ENCODE measurements at places on chromosomes 2 and 18.

DNA sequence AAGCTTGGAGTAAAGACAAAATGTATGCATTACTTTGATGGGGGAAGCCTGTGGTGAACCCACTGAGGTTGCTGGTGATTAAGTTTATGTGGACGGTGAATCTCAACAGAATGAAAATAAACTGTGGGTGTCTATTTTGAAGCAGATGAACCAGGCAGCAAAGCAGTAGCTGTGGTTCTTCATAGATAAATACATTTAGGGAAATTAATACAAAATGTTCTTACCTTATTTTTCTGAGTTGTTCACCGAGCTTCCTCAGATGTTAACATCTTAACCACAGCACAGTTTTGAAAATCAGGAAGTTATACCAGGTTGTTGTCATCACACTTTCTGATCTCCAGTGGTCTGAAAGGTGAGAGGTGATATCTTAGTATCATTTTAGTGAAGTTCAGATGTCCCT lies 53.9 kb downstream of the NCK2 start:
- no peak for DNase-seq

- DNase-seq: peak; percentile 89
These were observed at the start of gene SFT2D3 for GRCh38 chr2:127701193-127701650. SFT2D3 (plus strand) TSS chr2:127701497; CDS start chr2:127701529, 32 bp downstream.

DNA sequence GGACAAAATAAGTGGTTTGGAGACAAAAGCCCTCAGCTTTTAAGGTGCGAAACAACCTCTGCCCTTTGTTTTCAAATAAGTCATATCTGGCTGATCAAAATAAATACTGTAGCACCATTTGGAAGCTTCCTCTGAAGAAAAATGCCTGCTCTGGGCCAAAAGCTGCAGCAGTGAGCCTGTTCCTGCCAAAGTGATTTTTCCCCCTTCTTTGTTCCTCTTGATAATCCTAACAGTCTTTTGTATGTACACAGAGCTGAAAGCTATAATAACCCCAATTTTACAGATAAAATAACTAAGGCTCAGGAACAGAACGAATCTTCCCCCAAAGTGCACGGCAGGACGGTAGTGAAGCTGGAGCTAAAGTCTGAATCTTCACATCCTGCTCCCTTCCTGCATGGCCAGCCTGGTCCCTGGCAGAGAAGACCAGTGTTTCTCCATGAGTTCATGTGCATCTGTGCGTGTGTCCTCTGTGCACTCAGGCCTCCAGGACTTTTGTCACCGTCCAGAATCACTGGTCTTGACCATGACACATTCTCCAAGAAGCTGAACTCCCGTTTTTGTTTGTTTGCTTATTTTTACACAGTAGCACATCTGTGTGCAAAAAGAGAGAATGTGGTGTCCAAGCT lies 2114.1 kb upstream of the PIK3C3 start:
- DNase-seq: no peak

DNA sequence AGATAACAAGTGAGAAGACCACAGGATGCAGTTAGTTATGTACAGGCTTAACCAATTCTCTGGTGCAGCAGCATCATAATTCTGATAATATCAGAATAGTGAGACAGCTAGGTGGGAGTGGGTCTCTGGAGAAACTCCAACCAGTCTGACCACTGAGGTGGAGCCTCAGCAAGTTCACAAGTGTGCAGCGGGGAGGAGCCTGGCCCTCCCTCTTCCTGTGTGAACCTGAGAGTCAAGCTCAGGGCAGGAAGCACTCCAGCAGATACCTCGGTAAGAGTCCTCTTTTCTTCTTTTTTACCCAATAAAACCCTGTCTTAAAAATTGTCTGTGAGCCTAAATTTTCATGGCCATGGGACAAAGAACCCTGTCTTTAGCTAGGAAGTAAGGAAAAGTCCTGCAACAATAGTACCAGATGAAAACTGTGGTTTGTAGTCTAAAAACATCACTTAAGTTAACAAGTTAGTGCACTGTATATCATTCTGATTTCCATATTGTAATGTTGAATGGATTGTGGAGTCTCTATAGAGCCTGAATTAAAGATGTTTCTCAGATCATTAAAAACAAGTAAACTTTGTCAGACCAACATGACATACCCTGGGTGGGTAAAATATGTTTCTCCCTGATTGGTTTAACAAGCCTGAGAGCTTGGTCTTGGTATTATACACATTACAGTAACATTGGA lies 370.8 kb downstream of the TMEM182 start:
- no peak for DNase-seq

DNA sequence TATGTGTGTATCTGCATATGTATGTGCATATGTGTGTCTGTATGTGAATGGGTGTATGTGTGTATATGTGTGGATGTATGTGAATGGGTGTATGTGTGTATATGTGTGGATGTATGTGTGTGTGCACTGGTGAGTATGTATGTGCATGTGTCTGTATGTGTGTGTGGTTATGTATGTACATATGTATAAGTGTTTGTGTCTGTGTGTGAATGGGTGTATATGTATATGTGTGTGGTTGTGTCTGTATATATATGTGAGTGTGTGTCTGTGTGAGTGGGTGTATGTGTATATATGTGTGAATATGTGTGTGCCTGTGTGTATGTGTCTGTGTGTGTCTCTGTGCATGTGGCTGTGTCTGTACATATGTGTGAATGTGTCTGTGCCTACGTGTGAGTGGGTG lies 748.4 kb upstream of the HS6ST1 start:
- no peak for DNase-seq

- no peak for DNase-seq
These were observed 1.9 kb downstream of the CD302 start for GRCh38 chr2:159795841-159796690.

GRCh38 chr2:18871430-18871829 lies 282.1 kb upstream of the NT5C1B start:
- no peak for DNase-seq

DNA sequence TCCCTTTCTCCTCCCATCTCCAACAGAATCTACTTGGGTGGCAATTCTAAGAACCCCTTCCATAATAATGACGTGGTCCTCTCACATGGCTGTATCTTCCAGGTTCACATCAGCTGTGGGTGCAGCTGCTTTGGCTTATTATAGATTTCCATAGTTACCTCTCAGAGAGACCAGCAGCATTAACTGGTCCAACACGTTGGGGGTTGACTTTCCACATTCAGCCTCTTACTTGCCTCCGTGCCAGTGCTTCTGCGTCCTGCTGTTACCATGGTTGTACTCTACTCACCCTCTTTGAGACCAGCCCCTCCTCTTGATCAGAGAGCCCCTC lies 570.7 kb downstream of the PLCL1 start:
- DNase-seq: peak; percentile 4

DNA sequence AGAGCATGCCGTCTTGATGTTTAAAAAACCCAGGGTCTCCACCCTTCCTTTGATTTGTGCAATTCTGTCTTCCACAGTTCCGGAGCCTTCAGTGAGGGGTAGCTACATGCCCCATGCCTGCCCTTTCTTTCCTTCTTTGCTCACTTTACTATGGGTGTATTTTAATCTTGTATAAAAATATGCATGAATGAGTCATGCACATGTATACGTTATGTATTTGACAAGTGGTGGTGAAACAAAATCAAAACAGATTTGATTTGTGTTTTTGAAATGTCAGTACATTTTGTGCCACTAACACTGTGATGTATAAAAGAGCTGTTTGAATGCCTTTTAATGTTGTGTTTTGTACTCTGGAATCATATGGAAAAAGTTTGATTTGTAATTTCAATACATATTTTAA lies 126.5 kb downstream of the RNF144A start:
- no peak for DNase-seq

- DNase-seq: no peak
These were observed 36.5 kb upstream of the MAP2 start for GRCh38 chr2:209387389-209387788.

GRCh38 chr2:132774189-132774588 lies 104.2 kb upstream of the LYPD1 start:
- no peak for DNase-seq

- DNase-seq: no peak
These were observed 2.4 kb downstream of the SMCHD1 start for GRCh38 chr18:2657788-2658458.

- DNase-seq: no peak
These were observed 370.4 kb downstream of the XIRP2 start for GRCh38 chr2:167258712-167259111.

GRCh38 chr2:172674034-172674967 lies 61.3 kb upstream of the RAPGEF4 start:
- no peak for DNase-seq

GRCh38 chr2:29687121-29687520 lies 234.3 kb downstream of the ALK start:
- no peak for DNase-seq

GRCh38 chr2:99607861-99608491 lies 118.2 kb upstream of the REV1 start:
- DNase-seq: peak; percentile 35

DNA sequence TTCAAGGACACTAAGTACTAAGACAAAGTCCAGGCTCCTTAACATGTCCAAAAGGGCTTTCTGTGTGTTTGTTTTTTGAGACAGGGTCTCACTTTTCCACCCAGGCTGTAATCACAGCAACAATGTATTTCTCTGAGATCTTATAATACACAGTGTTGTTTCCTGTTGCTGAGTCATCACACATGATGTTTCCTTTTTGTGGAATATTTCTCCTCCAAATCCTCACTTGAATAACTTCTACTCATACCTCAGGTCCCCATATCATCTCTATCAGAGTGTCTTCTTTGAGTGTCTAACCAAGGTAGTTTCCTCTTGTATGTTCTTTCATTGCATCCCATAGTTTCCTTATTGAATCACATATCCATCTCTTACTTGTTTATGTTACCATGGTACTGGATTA lies 632.0 kb upstream of the PIK3C3 start:
- no peak for DNase-seq

- peak; percentile 60 for DNase-seq
These were observed 90.9 kb downstream of the MYCN start for GRCh38 chr2:16031058-16031847.

Measured in NCI-H1092 treated with DMSO at 0.1 percent for 48 hours (cell line).